ENCODE measurements at places on chromosomes 16 and 17.
A peak's percentile ranks its signal among the peaks of the same experiment; 100 is the strongest.

- no peak for DNase-seq
Measured at GRCh38 chr16:30031477-30031918, 427 bp upstream of the TLCD3B start.

- no peak for DNase-seq
Measured at GRCh38 chr16:85699628-85700027, 10.9 kb upstream of the GINS2 start.

GRCh38 chr17:82689077-82689476, 9.4 kb downstream of the RAB40B start:
- DNase-seq = no peak

- DNase-seq = peak; percentile 17
Measured at GRCh38 chr16:72764015-72764654, 283.8 kb downstream of the ZFHX3 start.

- DNase-seq = peak; percentile 10
Measured at GRCh38 chr17:37791447-37792399, 46.9 kb upstream of the HNF1B start.

- DNase-seq = peak; percentile 65
Measured at GRCh38 chr16:83473926-83474650, 333.7 kb upstream of the HSBP1 start.

GRCh38 chr17:41126412-41126811, 2.4 kb upstream of the KRTAP4-12 start:
- no peak for DNase-seq

DNA sequence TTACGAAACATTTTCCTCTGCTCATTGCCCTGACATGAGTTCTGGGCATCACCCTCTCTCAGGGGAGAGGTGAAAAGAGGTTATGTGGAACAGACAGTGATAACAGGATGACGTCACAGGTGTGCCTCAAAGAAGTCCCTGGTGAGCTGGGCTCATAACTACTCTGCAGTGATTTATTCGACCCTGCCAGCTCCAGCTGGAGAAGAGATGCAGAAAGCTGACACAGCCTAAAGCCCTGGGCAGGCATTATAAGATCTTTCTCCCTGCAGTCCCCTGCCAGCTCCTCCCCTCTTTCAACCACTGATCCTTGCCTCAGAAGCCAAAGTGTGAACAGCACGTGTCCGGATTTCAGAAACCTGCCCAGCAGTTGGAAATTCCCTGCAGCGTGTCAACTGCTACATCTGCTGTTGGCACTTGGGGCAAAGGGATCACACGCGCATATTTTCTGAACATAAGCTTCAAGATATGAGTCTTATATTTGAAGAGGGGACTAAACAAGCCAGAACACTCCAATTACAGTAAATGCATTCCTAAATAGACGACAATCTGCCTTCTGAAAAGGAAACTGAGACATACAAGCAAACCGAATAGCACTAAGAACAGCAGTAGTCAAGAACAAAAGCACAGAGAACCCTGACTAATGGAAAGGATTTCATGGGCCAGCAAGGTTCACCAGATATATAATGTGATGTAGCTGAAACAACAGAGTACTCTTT, 80.5 kb downstream of the SMG6 start:
- peak; percentile 76 for DNase-seq

- DNase-seq = no peak
Measured at GRCh38 chr17:55774846-55775271, 24.0 kb downstream of the PCTP start.

DNA sequence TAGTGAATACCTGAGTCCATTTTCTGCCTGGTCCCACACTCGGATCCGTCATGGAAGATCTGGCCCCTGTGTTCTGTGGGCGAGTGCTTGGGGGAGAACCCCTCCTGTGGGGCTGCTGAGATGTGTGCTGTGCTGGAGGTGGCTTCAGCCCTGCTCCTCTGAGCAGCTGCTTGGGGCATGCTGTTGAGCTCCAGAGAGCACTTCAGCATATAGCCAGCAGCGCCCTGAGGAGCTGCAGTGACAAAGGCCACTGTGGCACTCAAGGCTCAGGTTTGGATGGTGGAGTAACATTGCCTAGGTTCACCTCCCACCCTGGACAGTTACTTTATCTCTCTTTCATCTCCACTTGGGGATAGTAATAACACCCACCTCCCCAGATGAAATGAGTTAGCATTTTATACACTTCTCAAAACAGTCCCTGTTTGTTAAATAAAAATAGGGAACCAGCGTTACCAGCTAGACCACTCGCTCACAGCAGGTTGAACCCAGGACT, 75.3 kb downstream of the KSR1 start:
- DNase-seq = no peak

- DNase-seq = no peak
Measured at GRCh38 chr16:3868556-3868955, 12.0 kb downstream of the CREBBP start.

DNA sequence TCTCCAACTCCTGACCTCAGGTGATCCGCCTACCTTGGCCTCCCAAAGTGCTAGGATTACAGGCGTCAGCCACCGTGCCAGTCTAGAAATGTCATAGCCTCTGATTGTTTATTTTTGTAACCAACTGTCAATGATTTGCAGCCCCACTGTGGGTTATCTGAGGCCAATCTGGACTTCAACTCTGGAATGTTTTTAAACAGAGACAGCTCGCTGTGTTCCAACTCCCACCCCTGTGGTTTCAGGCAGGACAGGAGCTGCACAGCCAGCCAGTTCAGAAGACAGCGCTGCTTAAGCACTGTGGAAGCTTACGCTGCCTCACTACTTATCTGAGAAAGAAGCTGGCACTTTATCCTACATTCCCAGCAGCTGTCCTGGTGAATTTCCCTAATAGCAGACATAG, 19.5 kb downstream of the MRM3 start:
- DNase-seq = no peak

GRCh38 chr16:55809386-55809785, 23.5 kb downstream of the CES1 start:
- DNase-seq = no peak

- no peak for DNase-seq
Measured at GRCh38 chr17:20562587-20562986, 16.9 kb upstream of the CDRT15L2 start.

DNA sequence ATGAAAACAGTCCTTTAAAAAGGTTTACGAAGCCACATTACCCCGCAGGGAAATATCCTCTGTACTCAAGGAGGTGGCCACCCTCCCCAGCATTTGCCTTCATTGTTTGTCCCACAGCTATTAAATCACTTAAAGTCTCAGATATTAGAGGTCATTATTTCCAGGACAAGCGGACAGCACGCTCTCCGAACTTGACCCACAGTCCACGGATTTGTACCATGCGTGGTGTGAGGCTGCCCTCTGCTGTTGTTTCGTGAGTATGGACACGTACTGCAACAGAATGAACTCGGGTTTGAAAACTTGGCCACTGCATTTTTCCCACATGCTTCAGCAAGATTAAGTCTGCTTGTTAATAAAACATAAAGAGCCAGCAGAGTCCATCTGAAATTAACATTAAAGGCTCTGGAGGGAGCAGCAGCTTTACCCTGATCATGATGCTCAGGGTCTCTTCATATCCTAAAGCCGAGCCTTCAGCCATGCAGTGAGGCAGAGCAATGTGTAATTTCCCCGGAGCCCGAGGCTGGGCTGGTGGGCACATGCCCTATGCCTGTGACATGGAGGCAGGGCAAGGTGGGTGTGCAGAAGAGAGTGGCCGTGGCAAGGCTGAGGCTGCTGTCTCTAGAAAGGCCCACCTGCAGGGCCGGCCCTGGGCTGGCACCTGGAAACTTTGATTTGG, 19.7 kb downstream of the MEAK7 start:
- DNase-seq = peak; percentile 25

- DNase-seq = no peak
Measured at GRCh38 chr16:89953671-89954406, 5.3 kb downstream of the DEF8 start.

DNA sequence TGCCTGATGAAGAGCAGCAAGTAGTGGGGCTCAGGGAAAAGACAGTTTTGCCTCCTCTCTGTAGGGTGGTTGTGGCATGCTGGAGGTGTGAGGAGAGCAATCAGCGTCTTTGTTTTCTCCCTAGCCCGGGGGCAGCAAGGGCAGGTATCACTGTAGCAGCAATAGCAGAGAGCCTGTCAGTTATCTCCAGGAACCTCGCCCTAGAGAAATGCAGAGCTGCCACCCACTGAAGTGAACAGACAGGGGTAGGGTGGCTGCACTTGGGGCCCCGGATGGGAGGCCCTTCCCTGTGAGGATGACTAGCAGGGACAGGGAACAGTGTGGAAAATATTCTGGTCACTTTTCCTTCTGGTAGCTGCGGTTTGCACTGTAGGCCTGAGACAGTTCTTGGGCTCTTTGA, 886.5 kb downstream of the CDH8 start:
- no peak for DNase-seq

GRCh38 chr17:59193336-59193862, 16.4 kb upstream of the SMG8 start:
- DNase-seq = no peak

- peak; percentile 24 for DNase-seq
Measured at GRCh38 chr16:87491522-87492290, 1.1 kb downstream of the ZCCHC14 start.

- no peak for DNase-seq
Measured at GRCh38 chr17:12048843-12049473, 28.3 kb downstream of the MAP2K4 start.

DNA sequence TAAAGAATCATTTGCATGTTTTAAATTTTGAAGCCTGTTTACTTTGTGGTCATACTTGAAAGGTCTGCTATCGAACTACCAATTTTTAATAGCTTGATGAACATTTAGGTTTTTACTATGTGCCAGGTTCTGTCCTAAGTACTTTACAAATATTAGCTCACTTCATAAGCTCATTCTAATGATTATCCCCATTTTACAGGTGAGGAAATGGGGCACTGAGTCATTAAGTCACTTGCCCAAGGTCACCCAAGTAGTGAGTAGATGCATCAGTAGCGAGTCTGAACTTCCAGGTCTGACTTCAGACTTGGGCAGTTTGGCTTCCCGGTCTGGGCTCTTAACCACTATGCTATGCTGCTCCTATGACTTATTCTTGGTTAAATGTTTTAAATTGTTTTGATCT, 4.0 kb downstream of the NDEL1 start:
- no peak for DNase-seq

DNA sequence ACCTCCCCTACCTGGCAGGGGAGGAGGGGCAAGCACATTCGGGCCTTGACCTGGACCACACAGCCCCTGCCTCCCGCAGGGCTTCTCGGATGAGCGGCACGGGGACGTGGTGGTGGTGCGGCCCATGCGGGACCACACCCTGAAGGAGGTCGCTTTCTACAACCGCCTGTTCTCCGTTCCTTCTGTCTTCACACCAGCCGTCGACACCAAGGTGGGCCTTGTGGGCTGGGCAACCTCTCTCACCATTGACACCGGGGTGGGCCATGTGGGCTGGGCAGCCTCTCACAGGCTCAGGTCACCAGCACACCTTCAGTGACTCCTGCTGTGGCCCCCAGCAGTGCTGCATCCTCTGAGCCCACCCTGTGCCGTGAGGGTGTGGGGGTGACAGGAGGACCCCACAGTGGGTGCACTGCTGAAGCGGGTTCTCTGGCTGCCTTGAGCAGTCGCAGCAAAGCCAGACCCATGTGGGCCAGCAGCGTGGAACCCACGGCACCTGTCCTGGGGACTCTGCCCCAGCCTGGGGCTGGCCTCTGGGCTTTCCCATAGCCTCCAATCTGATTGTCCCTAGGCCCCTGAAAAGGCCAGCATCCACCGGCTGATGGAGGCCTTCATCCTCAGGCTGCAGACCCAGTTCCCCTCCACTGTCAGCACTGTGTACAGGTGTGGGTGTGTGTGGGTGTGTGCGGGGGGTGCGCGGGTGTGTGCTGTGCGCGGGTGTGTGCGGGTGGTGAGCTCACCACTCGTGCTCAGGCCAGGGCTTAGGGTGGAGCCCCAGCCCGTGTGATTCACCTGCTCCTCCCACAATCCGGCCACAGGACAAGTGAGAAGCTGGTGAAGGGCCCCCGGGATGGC, 7.5 kb downstream of the CTU2 start:
- DNase-seq = no peak

DNA sequence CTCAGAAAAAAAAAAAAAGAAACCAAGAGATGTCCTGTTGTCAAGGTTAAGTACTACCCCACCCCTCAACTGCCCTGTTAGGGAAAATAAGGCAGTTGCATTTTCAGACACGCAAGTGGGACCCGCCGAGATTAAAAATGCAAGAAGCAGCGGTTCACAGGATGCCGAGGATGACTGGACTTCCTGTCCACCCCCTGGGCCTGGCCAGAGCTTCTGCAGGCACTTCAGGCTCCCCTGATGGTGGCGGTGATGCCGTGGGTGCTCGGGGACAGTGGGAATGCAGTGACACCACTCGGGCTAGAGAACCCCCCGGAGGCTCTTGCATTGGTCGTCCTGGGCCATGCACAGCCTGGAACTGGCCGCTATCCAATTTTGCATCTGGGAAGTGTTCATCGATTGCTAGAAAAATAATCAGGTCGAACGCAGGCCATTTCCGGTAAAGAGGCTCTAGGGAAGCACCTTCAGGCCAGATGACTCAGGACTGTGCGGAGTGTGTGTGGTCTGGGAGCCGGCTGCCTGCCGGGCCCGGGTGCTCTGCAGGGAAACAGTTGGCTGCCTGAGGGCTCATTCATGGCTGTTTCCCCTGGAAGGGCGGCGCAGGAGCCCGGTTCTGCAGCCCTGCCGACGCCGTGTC, 13.4 kb upstream of the CRISPLD2 start:
- peak; percentile 86 for DNase-seq

GRCh38 chr16:66605177-66605978, 874 bp downstream of the CMTM3 start:
- DNase-seq = peak; percentile 37

- DNase-seq = no peak
Measured at GRCh38 chr17:79864617-79865250, 25.5 kb upstream of the CBX4 start.

GRCh38 chr16:6016530-6017184, 919.1 kb upstream of the EEF2KMT start:
- DNase-seq = peak; percentile 10

DNA sequence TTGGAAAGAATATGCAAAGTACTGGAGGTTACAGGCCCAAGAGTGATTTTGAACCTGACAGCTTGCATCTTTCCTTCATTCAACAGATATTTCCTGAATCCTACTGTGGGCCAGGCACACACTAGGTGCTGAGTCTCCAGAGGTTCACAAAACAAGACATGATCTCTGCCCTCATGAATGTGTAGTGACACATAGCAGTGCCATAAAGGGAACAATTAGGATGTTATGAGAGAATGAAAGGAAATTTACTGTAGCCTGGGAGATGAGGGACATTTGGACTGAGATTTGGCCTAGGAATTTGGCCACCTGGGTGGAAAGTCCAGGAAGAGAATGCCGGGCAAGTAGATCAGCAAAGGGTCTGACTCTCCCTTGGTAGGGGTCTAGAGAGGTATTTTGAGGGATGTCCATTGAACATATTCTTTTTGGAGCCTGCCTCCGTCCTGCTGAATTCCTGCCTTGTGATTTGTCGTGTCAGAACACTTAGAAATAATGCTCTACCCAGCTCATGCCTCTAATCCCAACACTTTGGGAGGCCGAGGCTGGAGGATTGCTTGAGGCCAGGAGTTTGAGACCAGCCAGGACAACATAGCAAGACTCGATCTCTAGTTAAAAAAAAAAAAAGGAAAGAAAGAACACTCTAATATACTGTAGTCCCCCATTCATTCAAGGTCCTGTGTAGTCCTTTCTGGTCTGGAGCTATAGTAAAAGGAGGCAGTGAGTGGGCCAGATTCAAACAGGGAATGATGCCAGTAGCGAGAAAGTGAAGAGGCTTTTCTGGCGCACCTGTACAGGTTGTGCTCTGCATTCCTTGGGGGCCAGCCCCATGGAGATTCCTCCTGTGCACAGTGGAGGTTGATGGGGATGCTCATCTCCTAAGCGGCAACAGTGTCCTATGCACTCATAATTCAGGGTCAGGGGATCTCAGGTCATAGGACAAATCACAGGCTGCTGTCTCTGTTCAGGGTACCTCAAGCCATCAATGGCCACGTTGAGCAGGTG, 90.6 kb upstream of the CLEC18A start:
- DNase-seq = no peak

- DNase-seq = no peak
Measured at GRCh38 chr16:11379420-11379819, 34.2 kb downstream of the RMI2 start.

Measured in fibroblast of skin of abdomen (primary cell).